ENCODE measurements at places on chromosomes 1 and 21. TPM values are rescaled to one million over a fixed set of nuclear protein-coding genes. Genes with fewer than 3 reads are reported as not detected.

FNDC5 gene
- not detected for total RNA-seq

GRCh38 chr21:31347435-31348032, 3.5 kb upstream of the TIAM1 start:
- DNase-seq = no peak

DNA sequence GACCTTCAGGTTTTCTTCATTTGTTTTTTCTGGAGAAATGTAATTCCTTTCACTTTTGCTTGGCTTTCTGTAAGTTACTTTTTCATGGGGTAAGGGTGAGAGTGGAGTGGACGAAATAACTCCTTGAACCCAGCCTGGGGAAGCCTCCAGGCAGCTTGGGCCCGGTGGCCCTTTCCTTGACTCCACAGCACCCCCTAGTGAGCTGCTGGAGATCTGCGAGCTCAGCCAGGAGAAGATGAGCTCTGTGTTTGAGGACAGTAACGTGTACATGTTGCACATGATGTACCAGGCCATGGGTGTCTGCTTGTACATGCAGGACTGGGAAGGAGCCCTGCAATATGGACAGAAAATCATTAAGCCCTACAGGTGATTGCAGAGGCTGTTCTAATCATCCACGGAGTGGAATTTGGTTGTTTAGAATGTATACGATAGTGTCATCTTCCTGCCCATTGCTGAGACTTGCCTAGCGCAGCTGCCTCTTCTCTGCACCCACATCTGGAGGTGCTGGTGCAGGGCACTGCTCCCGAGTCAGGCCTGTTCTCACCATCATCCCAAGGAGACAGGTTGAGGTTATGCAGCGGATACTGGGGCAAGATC, 51.0 kb downstream of the SMYD2 start:
- DNase-seq = no peak

PLEKHN1 gene
- total RNA-seq = 0.43 TPM

DNA sequence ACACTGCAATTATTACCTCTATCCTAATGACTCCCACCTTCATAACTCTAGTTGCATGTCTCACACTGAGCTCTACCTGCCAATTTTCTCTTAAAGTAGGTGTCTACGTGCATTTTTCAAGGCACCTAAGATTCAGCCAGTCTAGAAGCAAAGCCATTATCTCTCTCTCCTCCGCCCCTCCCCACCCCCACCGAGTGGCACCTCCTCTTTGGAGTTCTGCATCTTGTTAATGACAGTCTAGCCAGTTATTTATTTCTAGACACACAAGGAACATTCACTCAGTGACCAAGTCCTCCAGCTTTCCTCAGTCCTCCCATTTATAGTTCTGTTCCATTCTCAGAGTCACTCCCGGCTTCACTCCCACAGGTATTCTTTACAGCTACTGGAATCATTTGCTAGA, 47.6 kb downstream of the ASTN1 start:
- no peak for DNase-seq

DNA sequence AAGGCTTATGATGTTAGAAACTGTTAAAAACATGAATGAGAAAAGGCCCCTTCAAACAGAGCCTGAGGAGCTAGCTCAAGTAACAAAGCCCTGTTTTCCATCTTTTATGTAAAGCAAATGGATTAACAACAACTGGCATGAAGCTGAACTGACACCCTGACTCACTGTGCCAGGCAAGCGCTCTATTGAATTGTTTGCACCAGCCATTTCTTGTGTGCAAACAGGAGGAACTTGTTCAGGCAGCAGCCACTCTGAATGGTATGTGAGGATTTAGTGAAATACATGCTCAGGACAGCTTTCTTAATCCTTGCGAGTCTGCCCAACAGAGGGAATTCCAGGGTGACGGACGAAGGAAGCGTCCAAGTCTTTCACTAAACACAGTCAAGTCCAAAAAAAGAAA, 291.1 kb upstream of the ADGRL2 start:
- no peak for DNase-seq

GRCh38 chr21:26909972-26910371, 56.9 kb downstream of the ADAMTS5 start:
- DNase-seq = no peak

- no peak for DNase-seq
Measured at GRCh38 chr1:51899022-51899421, 20.5 kb upstream of the NRDC start.

DNA sequence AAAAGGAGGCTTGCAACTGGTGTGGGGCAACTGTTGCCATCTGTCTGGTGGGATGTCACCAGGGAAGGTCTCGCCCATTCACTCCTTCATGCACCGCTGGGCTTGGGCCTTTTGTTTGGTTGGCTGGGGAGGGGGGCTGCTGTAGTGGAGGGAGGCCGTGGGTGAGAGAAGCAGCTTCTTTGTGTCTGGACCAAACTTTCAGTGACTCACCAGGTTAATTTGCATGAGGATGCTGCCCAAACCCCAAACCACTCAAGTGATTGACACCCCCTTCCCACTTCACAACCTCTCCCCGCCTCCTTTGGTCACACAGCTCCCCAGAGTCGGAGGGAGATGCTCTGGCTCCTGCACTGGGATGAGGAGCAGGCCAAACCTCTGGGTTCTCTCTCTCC, 19.7 kb downstream of the BTG2 start:
- DNase-seq = peak; percentile 94

- DNase-seq = no peak
Measured at GRCh38 chr21:42347601-42348327, 3.0 kb downstream of the TFF2 start.

OLFML3 gene
- not detected for total RNA-seq

GRCh38 chr1:17545356-17545755, 5.9 kb downstream of the ARHGEF10L start:
- DNase-seq = no peak

GRCh38 chr1:61183471-61184039, 101.2 kb downstream of the NFIA start:
- no peak for DNase-seq

MARK1 gene
- total RNA-seq = 0.10 TPM

DNA sequence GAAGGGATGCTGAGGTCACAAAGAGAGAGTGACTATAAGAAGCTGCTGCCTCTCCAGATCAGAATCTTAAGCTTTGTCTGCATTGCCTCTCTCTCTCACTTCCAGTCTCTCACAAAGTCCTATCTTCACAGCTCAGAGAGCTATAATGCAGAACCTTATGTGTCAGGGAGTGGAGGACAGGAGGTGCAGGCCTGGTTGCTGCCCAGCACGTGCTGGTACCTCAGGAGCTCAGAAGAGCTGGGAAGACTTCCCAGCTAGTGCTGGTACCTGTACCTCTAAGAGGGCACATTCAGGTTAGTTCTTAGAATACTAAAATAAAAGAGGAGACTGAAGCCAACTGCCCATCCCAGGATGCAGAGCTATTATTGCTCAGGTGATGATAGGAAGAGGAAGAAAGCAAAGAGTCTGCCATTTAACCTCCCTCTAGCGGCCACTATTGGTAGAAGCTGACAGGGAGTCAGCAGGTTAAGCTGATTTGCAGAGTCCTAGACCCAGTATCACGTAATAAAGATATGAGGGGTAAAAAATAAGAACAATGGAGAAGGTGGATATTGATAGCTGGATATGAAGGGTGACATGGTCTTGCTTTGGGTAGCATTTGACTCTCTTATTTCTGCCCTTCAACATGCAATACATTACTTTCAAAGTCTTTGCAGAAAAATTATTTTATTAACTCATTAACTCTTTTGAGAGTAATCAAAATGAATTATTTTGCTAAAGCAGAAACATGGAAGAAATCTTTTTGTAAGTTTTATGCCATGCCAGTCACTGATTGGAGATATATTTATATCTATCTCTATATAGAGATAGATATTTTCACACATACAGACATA, 138.1 kb upstream of the HMCN1 start:
- DNase-seq = peak; percentile 13

DNA sequence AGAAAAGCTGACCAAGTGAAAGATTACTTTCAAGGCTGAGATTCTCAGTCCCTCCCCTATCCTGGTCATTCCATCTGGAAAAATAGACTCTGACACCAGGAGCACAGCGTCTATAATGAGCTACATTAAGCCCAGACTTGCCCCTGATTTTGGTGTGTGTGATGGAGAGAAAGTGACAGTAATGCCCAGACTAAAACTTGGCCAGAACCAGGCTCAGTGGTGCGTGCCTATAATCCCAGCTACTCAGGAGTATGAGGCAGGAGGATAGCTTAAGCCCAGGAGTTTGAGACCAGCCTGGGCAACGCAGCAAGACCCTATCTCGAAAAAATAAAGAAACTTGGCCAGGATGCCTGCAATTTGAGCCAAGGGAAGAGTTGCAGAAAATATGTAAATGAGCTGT, 15.9 kb downstream of the PLEKHA6 start:
- no peak for DNase-seq

GRCh38 chr1:207058252-207058651, 5.2 kb downstream of the PFKFB2 start:
- no peak for DNase-seq
